Amygdala (tissue), 56 donors: ENCODE measurements at places on chromosomes 7 and 10.

GRCh38 chr10:133327651-133328357 is 8.9 kb downstream of the CALY start:
- DNase-seq: no peak

- peak; percentile 30 for DNase-seq
Observed at GRCh38 chr10:15254808-15255648, 86.5 kb upstream of the NMT2 start.

- DNase-seq: no peak
Observed at GRCh38 chr10:79608505-79609375, 2.0 kb upstream of the SFTPA1 start.

- DNase-seq: no peak
Observed at GRCh38 chr10:75137533-75138438, 26.3 kb downstream of the SAMD8 start.

DNA sequence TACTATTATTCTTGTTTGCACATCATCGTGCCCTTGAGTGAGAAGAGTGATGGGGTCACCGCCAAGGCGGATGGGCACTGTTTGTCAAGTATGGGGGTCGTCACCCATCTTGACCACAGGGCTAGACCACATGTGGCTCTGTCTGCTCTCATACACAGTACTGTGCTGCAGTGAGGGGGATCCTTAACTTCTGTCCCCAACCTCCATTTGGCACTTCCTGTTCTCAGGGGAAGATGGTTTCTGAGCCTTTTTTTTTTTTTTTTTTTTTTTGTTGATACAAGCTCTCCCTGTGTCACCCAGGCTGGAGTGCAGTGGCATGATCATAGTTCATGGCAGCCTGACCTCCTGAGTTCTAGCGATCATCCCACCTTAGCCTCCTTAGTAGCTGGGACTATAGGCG is 13.6 kb downstream of the WBP1L start:
- no peak for DNase-seq

GRCh38 chr7:22698767-22699166 is 28.2 kb upstream of the IL6 start:
- no peak for DNase-seq

- no peak for DNase-seq
Observed at GRCh38 chr10:66058594-66058993, 867.2 kb upstream of the LRRTM3 start.

DNA sequence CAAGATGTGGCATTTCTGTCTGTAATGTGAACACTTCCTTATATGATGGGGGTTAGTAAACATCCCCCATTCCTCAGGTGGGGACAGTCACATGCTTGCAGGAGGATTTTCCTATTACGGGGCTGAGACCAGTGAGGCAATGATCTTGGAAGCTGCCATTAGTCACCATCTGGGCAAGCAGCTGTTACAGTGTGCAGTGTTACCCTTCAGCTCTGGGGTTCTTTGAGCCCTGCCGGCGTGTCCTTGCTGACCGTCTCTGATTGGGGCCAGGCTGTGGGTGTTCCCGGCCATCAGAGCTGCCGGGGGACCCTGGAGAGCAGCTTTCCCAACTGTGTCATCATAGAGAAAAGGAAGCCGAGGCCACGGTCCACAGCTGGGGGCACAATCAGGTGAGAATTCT is 126.8 kb upstream of the FAM20C start:
- DNase-seq: no peak

- DNase-seq: no peak
Observed at GRCh38 chr10:69953851-69954250, 98.8 kb upstream of the MACROH2A2 start.

GRCh38 chr7:4837041-4837802 is 24.6 kb downstream of the PAPOLB start:
- DNase-seq: no peak

- peak; percentile 82 for DNase-seq
Observed at GRCh38 chr7:139995017-139995915, 67.5 kb downstream of the PARP12 start.

DNA sequence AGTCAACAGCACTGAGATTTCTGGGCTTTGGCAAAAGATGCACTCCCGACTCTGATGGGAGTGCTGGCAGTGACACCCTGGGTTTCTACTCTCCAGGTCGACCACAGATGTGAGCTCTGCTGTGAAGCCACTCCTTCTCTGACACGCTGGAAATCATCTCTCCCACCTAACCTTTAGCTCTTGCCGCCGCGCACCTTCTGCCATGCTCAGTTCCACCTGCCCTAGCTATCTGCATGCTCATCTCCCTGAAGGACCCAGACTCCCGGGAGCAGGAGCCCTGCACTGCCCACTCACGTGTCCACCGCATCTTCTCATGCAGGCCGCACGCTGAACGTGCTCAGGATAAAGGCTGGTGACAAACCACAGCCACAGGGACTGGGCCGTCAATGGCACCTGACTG is 174.8 kb downstream of the TNS3 start:
- no peak for DNase-seq

GRCh38 chr10:25695586-25695985 is 238.4 kb upstream of the MYO3A start:
- DNase-seq: no peak

GRCh38 chr10:19970717-19971116 is 154.5 kb downstream of the PLXDC2 start:
- DNase-seq: no peak

DNA sequence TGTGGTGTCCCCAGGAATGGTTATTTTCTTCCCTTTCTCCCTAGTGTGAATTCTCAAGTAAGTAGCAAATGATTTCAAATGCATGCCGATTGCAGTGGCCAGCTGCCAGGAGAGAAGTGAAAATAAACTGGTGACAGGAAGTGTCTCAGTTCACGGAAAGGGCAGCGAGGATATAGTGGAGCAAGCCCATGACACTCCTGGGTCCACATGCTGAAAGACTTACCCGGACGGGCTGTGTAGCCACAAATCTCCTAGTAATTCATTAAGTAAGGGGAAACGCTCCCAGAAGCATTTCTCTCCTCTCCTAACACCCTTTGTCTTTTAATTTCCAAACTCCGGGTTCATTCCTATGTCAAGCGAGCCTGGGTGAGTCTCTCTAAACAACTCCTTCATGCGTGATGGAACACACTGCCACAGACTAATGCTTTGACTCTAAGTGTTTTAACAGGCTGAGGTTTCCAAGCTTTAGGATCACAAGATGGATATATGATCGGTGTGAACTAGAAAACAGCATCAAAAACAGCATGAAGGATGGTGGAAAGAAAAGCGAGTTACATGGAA is 125.6 kb downstream of the CYP26A1 start:
- no peak for DNase-seq

- no peak for DNase-seq
Observed at GRCh38 chr10:18713077-18713476, 53.8 kb downstream of the ARL5B start.

- DNase-seq: no peak
Observed at GRCh38 chr10:33900596-33900995, 566.1 kb upstream of the NRP1 start.

GRCh38 chr10:121694327-121694965 is 96.2 kb upstream of the FGFR2 start:
- no peak for DNase-seq

DNA sequence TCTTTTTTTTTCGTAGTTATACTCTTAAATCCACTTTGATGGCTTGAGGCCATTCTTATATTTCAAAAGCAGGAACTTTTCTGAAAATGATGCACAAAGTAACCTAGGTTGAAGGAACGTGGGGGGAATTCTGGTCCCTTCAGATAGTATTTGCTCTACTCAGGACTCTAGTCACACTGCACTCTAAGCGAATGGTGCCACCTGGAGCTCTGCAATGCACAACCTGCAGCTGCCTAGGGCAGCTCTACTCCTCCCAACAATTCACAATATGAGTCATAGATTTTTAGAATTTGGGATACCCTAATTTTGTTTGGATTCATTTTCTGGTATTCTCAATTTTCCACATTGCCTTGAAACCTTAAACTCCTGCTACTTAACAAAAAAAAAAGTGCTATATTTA is 17.3 kb downstream of the SYPL1 start:
- no peak for DNase-seq

GRCh38 chr7:151413241-151413640 is 3.4 kb upstream of the WDR86 start:
- no peak for DNase-seq

- no peak for DNase-seq
Observed at GRCh38 chr10:113549856-113550255, 3.0 kb upstream of the HABP2 start.

GRCh38 chr7:90709501-90710465 is 113.7 kb downstream of the CDK14 start:
- DNase-seq: no peak

DNA sequence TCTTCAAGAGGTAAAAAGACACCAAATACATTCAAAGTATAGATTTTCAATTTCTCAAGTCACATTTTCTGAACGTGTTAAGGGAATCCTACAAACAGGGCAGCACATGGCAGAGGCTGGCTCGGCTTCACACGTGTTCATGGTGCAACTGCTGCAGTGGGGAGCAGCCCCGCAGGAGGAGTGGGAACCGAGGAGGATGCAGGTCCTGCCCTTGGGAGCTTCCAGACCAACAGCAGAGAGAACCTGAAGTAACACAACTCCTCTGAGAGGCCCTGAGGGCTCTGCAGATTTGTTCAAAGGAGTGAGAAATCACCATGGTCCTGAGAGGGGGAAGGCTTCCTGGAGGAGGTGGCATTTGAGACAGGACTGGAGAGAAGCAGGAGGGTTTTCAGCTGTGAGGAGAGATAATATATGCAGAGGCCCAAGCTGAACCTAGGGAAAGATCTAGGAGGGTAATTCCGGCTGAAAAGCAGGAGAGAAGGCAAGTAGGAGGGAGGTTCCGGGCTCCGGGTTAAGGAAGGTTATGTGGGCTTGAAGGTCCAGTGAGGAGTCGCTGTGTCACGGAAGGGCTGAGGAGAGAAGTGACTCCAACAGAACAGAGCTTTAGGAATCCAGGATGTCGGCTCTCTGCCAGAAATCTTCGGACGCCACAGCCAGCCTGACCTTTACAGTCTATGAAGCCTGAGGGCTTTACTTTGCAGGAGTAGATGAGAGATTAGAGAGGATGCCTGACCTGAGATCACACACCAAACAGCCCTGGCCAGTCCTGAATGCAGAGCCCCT is 77.5 kb downstream of the GPR26 start:
- DNase-seq: no peak

DNA sequence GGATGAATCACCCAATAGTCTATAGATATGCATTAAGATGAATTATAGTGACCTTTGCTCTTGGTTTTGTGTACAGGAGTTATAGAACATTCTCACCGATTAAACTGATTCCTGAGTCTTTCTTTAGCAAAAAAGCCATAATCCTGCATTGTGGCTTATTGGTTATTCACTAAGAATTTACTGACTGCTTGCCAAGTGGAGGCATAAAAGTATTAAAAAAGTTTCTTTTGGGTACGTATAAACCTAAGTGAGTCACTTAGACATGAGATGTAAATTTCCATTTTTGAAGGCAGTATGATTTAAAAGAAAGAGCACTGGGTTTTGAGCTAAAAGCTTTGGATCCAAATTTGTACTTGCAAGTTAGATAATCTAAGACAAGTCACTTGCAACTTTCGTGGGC is 100.7 kb downstream of the CDK6 start:
- DNase-seq: no peak

GRCh38 chr7:1709900-1710299 is 39.8 kb downstream of the ELFN1 start:
- no peak for DNase-seq

DNA sequence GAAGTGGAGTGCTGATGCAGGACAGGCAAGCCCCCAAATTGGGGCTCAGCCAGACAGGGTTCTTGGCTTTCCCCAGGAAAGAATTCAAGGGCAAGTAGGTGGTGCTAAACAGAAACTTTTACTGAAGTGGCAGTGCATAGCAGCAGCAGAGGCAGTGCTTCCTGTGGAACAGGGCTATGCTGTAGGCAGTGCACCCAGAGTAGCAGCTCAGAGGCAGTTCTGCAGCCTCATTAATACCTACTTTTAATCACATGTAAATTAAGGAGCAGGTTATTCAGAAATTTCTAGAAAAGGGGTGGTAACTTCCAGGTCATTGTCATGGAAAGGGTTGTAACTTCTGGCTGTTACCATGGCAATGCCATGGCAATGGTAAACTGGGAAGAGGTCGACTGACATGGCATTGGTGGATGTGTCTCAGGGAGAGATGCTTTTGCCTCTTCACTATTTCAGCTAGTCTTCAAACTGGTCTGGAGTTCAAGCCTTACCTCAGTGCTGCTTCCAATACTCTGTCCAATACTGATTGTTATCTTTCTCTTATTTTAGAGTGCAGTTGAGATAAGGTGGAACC is 29.2 kb downstream of the PRSS58 start:
- no peak for DNase-seq

GRCh38 chr10:96370584-96371157 is 11.9 kb upstream of the OPALIN start:
- DNase-seq: no peak
